ENCODE measurements at places on chromosomes 7 and 10.

- no peak for DNase-seq
These were observed 59.0 kb upstream of the HABP2 start for GRCh38 chr10:113493882-113494301.

- no peak for DNase-seq
These were observed 634 bp upstream of the HOXA7 start for GRCh38 chr7:27156916-27157701.

DNA sequence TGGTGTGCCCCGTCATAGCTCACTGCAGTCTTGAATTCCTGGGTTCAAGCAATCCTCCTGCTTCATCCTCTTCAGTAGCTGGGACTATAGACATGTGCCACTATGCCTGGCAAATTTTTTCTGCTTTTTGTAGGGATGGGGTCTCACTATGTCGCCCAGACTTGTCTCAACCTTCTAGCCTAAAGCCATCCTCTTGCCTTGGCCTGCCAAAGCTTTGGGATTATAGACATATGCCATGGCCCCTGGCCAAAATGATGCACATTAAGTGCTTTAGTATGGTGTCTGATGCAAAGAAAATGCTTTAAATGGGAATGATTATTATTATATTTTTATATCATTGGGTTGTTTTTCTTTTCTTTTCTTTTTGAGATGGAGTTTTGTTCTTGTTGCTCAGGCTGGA lies 33.2 kb upstream of the VCL start:
- no peak for DNase-seq

- DNase-seq, result no peak
These were observed 2.7 kb upstream of the SYPL1 start for GRCh38 chr7:106114716-106115383.

- DNase-seq, result no peak
These were observed 789 bp downstream of the TCF7L2 start for GRCh38 chr10:112950714-112951358.

DNA sequence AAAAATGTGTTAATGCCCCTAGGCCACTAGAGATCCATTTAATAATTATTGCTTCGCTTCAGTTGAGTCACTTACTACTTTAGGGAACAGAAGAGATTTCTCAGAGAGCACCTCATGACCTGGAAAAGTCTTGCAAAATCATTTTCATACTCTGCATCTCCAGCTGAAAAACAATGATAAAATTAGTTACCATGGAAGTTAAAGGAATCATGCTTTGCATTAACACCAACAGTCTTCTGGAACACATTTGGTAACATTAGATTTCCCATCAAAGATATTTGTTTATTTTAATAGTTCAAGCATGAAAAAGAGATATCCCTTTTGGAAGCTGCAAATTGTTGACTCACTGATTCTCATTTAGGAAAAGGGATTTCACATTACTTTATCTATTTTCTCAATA lies 1.8 kb upstream of the STEAP2 start:
- DNase-seq, result no peak

DNA sequence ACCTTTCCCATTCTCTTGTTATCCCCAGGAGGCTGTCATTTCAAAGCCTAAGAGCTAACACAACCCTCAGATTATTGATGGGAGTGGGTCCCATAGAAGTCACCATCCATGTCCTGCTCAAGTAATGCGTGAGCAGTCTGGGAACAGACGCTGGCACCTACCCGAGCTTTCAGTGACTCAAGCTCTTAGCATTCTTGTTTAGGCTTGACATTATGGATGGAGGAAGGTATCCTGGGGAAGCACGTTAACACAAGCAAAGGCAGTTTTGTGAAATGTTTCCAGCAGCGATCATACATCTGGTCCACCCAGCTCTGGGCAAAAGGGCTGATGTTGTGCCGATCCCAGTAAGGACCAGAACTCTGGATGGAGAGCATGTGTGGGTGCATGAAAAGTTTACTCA lies 30.0 kb upstream of the AUTS2 start:
- DNase-seq, result no peak

DNA sequence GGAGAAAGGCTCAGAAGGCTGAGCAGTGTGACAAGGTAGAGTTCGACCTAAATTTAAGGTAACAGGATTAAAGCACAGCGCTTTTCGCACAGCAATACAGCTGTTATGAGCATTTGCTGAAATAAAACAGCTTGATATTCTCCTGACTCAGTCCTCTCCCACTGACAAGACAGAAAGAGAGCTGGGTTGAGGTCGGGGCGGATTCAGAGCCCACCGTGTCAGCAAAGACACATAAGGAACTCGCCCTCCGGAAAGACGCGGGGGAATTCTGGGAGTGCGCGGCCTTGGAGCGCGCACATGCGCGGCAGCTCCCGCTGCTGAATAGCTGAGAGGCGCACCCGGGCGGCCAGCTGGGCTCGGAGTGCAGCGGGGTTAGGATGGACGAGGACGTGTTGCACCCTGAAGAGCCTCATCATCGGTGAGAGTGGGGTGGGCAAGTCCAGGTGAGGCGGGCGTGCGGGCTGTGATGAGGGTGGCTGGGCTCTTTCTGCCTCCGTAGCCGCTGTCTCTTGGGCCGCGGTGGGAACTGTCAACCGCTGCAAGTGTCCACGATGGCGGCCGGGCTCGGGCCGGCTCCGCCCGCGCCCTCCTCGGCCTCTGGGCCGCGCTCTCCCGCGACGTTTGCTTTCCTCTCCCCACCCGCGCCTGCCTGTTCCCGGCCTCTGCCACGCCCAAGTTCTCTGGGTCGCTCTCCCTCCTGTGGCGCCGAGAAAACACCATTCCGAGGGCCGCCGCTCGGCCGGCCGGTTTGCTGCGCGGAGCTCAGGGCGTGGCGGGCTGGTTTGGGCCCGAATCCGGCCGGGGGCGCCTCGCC lies 120.6 kb downstream of the LYZL1 start:
- no peak for DNase-seq

GRCh38 chr7:89966067-89966664 lies 188.1 kb upstream of the STEAP1 start:
- DNase-seq, result no peak

- no peak for DNase-seq
These were observed 37.9 kb upstream of the DNAJB12 start for GRCh38 chr10:72392571-72392970.

DNA sequence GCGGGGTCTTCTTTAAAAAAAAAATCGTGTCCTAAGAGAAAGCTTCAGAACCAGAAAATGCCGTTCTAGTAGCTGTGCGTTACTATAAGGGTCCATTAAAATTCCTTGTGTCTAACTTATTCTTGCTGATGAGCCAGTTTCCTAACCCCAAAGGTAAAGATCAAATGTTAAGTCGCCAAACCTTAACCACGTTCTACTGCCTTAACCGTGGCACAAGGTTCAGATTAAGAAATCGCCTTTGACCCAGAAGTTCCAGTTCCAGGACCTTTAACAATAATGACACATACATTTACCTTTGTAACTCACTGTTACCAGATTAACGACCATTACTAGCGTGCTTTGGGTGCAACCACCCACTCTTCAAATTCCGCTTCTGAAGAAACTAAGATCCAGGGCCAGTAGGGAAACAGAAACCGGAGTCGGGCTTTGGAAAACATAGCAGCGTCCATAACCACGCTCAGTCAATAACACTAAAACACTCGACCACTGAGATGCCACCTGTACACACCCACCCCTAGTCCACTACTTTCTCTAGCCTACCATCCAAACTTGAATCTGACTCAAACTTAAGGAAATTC lies 620 bp downstream of the BET1 start:
- DNase-seq, result no peak

GRCh38 chr10:45505311-45505710 lies 131.3 kb downstream of the ALOX5 start:
- no peak for DNase-seq

- DNase-seq, result no peak
These were observed 211.5 kb downstream of the KLF6 start for GRCh38 chr10:3573498-3573897.

GRCh38 chr7:146781352-146782116 lies 664.9 kb downstream of the CNTNAP2 start:
- DNase-seq, result no peak

- DNase-seq, result no peak
These were observed 904 bp downstream of the LBX1 start for GRCh38 chr10:101228153-101228965.

DNA sequence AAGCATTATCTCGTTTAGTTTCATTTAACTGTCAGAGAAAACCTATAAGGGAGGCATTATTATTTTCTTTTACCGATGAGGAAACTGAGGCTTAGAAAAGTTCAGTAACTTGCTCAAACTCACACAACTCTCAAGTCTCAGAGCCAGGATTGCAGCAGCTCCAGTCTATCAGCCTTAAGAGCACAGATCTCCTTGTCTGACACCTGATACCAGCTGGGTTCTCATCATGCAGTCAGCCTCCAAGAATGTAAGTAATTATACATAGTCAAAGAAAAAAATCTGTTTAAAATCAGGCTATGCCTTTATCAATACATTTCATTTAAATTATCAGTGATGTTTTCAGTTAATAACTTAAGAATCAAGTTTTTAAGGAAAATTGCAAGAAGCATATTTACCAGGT lies 236.6 kb upstream of the TCF7L2 start:
- DNase-seq, result no peak

DNA sequence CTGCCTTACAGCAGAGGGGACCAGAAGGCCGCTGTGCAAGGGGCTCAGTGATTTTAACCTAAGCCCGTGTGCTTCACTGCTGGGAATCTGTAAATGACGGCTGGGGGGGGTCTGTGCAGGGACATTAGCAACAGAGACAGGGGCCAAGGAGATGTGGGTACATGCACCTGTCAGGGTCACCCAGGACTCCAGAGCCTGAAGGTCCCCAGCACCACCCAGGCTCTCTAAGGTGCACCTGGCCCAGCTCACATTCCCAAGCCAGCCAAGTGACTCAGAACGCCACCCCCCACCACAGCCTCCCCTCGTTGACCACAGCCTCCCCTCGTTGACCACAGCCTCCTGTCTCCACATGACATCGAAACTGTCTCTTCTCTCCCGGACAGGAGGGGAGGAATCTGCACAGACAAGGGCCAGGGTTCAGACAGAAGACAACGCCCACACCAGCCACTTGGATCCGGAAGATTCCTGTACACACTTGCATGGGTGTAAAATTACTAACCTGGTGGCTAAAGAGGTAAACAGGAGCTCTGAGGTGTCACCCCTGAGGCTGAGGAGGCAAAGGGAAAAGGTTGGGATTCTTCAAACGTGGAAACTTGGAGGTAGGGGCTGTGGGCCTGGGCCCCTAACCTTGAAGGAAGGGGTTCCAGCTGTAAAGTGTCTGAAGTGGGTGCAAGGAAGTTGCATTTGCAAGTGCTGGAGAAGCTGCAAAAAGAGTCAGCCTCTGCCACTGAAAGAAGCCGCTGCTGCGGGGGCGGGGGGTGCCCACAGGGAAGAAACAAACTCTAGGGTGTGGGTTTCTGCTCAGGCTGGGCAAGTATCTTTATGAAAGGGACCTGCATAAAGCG lies 27.0 kb downstream of the CALML3 start:
- no peak for DNase-seq
